ENCODE measurements at places on chromosomes 4 and X. TPM values are rescaled to one million over a fixed set of nuclear protein-coding genes. Genes with fewer than 3 reads are reported as not detected.

Gene REELD1
- not detected for total RNA-seq

Gene CLDN24
- not detected for total RNA-seq

Gene MAGEC2
- total RNA-seq = not detected

Gene MAPK10
- total RNA-seq = 21.1 TPM

Gene CITED1
- total RNA-seq = 0.37 TPM

Gene TRAM1L1
- total RNA-seq = 4.6 TPM

Gene RBMX
- 207 TPM for total RNA-seq

Gene IL13RA2
- 100 TPM for total RNA-seq

Gene SLC34A2
- not detected for total RNA-seq

Gene APELA
- not detected for total RNA-seq

Gene RNF150
- total RNA-seq = 1.3 TPM

Gene UGT2B17
- total RNA-seq = not detected

Gene RHOXF1
- not detected for total RNA-seq

Gene RAI2
- total RNA-seq = 0.66 TPM

Gene KLHL4
- total RNA-seq = 4.8 TPM

Gene CCNA2
- 32.2 TPM for total RNA-seq

Gene SLC49A3
- total RNA-seq = 1.00 TPM

Gene IL9R
- under 0.01 TPM for total RNA-seq

Gene FSTL5
- 0.50 TPM for total RNA-seq

Gene USP17L17
- total RNA-seq = not detected

Gene AMTN
- not detected for total RNA-seq

Gene GPC4
- 2.2 TPM for total RNA-seq

Gene CYBB
- not detected for total RNA-seq

Gene NPY2R
- not detected for total RNA-seq

Gene CCDC149
- 13.5 TPM for total RNA-seq

Gene FAM47A
- total RNA-seq = not detected

Gene TENM3
- 5.8 TPM for total RNA-seq

Gene GPM6B
- total RNA-seq = 8.1 TPM

Gene ENPP6
- not detected for total RNA-seq

Gene EBP
- 167 TPM for total RNA-seq

Gene TDO2
- 0.11 TPM for total RNA-seq

Gene MEPE
- not detected for total RNA-seq

Gene MBNL3
- total RNA-seq = 1.5 TPM

Gene CLDN2
- not detected for total RNA-seq

Gene MAGEA2
- not detected for total RNA-seq

Gene HSFX3
- not detected for total RNA-seq

Gene CEP135
- total RNA-seq = 15.2 TPM
